ENCODE measurements at places on chromosomes 16 and 17.

DNA sequence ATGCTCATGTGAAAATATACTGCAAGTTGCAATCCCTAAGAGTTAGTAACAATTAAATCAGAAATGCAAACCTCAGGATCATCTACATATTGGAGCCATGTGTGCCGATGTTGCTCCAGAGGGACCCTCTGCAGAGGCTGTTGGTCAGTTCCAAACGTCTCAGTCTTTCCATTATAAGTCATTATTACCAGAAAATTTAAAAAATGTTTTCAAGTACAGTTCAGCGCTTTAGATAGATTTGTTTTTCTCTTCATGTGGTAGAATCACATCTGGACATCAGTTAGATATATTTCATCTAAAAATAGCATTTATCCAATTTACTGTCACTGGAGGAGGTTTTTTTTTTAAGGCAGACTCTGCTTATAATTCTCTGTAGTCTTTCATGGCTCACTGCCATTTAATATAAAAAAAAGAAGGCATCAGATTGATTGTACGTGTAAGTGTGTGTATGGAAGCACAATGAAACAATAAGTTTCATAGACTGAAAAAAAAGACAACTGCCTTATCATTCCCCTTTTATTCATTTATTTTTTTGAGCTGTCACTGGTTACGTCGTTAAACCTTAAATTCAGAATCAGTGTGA lies 46.1 kb upstream of the MARCHF10 start:
- DNase-seq: no peak

- DNase-seq: no peak
Measured at GRCh38 chr17:64491994-64492393, 4.9 kb downstream of the POLG2 start.

DNA sequence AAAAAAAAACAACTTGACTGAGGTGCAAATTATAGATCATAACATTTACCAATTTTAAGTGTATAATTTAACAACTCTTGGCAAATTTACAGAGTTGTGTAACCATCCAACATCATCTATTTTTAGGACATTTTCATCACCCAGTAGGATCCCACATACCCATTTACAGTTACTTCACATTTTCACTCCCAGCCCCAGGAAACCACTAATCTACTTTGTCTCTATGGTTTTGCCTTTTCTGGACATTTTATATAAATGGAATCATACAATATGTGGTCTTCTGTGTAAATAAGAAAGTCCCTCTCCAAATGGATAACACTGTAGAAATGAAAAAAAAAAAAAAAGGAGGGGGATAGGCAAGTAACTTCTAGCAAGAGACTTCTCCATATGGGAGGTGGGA lies 26.1 kb upstream of the XYLT1 start:
- no peak for DNase-seq

DNA sequence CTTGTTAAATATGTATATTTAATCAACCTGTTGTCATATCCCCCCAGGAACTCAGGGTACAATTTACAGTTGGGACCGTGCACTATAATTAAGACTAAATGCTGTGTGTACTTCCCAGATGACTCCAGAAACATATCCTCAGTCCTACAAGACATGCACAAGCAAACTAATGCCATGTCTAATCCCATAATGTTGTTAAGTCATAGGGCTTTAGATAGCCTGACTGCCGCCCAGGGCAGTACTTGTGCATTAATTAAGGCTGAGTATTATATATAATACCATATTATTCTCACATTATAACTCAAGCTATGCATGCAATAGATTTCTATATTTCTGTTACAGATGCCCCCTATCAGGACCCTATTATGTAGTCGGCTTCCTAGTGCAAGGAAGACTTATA lies 20.1 kb upstream of the CPHXL start:
- no peak for DNase-seq

- peak; percentile 4 for DNase-seq
Measured at GRCh38 chr17:77729587-77729986, 228.9 kb upstream of the TNRC6C start.

GRCh38 chr17:72344613-72345012 lies 223.8 kb downstream of the SOX9 start:
- DNase-seq: no peak

- no peak for DNase-seq
Measured at GRCh38 chr16:17299790-17300189, 171.0 kb downstream of the XYLT1 start.

GRCh38 chr17:49890852-49891251 lies 43.0 kb upstream of the TAC4 start:
- no peak for DNase-seq

- DNase-seq: no peak
Measured at GRCh38 chr17:56532926-56533325, 60.6 kb upstream of the NOG start.

GRCh38 chr16:62678796-62679195 lies 642.6 kb upstream of the CDH8 start:
- no peak for DNase-seq

DNA sequence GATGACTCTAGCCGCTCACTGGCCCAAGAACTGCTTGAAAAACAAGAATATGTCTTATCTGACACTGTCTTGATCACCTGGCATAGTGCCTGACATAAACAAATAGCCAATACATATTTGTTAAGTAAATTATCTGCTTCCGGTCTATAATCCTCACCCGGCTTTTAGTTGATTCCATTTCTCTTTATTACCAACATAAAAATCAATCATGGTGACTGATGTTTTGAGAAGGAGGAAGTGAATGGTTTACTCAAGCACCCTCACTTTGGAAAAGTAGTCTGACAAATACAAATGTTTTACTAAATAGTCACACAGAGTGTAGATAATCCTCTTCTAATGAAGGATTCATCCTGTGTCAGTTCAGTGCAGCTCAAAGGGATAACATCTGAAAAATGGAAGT lies 47.0 kb downstream of the SKAP1 start:
- DNase-seq: no peak

GRCh38 chr16:20259541-20259940 lies 67.8 kb downstream of the GP2 start:
- no peak for DNase-seq

DNA sequence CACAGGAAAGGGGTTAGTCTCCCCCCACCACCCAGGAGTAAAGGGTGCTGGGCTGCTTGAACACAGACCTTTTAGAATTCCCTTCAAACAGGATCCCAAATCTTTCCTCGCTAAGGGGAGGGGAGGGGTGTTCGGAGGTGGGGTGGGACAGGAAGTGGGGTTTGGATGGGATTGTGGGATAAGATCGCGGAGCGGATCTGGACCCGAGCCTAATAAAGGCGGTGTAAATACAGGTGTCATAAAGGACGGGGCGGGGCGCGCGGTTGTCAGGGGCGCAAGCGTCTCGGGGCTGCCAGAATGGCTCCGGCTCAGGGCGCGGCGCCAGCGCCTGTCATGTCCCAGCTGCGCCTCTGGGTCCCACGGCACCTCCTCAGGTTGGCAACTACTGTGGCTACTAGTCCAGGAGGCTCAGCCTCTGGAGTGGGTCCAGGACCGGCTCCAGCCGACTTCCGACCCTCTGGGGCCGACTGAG lies 59.8 kb upstream of the FBXO47 start:
- DNase-seq: peak; percentile 15

- no peak for DNase-seq
Measured at GRCh38 chr16:11105038-11105903, 150.7 kb downstream of the SOCS1 start.

DNA sequence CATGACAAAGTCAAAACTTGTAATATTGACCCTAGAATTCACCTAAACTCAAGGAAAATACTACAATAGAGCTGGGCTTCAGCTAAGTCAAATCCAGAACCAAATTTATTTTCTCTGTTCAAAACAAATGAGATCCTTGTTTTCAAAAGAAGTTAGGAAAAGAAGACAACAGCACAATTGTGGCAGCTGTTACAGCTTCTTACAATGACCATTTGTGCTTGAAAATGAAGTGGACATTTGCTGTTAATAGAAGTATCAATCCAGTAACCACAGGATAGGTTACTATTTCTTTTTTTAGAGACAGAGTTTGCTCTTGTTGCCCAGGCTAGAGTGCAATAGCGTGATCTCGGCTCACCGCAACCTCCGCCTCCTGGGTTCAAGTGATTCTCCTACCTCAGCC lies 44.4 kb downstream of the APPBP2 start:
- no peak for DNase-seq

GRCh38 chr17:9286434-9286833 lies 265.1 kb downstream of the NTN1 start:
- no peak for DNase-seq

DNA sequence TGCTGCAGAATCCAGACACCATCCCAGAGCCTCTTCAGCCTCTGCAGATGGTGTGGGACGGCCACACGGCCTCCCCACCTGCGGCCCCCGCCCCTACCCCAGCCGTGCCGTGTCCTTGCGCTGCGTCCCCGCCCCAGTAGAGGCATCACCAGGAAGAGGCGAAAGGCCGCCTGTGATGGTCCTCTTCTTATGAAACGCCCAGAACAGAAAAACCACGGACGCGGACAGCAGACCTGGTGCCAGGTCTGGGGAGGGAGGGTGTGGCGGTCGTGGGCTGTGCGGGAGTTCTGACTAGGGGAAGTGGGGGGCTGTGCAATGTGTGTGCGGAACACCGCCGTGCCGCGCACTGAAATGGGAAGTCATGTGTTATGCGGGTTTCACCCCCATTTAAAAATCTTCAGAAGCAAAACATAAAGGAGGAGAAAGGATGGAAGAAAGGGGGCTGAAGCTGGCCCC lies 25.5 kb downstream of the ACSF3 start:
- no peak for DNase-seq

- DNase-seq: no peak
Measured at GRCh38 chr17:48747445-48748363, 19.2 kb upstream of the HOXB13 start.

DNA sequence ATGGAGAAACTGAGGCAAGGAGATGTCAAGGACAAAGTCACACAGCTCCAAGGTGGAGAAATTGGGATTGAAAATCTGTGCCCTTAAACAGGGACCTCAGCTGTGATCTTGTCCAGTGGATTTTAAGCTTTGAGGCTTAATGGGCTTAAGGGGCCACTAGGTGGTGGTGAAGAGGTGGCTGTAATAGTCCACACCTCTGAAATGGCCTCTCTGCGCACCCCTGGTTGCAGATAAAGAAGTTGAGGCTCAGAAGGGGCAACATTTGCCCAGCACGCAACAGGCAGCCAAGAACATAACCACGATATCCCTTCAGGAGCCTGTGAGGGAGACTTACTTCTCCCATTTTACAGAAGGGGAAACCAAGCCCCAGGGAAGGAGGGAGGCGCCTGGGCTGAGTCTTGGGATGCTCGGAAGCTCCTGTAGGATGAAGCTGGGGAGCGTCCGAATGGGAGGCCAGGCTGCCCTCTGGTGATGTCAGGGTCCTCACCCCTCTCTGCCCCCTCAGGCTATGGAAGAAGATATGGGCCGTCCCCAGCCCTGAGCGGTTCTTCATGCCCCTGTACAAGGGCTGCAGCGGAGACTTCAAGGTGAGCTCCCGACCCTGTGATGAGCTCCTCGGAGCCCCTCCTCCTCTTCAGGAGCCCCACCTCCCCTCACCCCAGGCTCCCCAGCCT lies 43.7 kb downstream of the IL21R start:
- DNase-seq: no peak

DNA sequence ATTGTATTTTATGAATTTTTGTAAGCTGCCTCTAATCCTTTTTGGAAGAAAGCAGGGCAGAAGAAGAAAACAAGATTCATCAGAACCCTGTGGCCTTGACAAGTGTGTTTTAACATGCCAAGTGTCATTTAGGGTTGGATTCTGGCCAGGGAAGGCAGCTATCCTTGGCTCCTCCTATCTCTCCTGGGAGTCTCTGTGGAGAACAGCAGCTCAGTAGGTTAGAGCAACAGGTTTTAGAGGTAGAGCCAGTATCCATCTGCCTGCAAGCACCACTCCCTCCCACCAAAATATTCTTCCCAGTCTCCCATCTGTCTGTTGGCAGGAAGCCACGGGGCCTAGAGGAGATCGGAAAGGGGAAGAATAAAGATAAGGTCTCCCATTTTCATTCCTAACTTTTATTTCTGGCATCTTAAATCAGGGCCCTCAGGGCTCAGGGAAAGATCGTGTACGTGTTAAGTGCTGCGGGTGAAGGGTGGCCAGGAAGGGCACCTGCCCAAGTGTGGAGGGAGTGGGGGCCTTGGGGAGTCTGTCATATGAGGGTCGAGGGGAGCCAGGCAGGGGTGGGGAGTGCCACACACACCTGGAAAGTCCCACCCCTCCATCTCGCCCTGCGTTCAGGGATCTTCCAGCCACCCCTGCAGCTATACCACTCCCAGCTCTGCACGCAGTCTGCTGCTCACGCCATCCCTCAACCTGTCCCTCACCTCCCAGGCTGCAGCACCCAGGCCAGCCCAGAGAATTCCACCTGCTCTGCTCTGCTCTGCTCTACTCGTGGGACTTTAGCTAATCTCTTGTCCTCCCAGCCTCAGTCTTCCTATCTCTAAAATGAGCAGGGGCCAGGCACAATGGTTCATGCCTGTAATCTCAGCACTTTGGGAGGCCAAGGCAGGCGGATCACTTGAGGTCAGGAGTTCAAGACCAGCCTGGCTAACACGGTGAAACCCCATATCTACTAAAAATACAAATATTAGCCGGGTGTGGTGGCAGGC lies 17.1 kb upstream of the CPSF4L start:
- no peak for DNase-seq

- DNase-seq: no peak
Measured at GRCh38 chr17:38921756-38922411, 3.5 kb upstream of the LASP1NB start.

DNA sequence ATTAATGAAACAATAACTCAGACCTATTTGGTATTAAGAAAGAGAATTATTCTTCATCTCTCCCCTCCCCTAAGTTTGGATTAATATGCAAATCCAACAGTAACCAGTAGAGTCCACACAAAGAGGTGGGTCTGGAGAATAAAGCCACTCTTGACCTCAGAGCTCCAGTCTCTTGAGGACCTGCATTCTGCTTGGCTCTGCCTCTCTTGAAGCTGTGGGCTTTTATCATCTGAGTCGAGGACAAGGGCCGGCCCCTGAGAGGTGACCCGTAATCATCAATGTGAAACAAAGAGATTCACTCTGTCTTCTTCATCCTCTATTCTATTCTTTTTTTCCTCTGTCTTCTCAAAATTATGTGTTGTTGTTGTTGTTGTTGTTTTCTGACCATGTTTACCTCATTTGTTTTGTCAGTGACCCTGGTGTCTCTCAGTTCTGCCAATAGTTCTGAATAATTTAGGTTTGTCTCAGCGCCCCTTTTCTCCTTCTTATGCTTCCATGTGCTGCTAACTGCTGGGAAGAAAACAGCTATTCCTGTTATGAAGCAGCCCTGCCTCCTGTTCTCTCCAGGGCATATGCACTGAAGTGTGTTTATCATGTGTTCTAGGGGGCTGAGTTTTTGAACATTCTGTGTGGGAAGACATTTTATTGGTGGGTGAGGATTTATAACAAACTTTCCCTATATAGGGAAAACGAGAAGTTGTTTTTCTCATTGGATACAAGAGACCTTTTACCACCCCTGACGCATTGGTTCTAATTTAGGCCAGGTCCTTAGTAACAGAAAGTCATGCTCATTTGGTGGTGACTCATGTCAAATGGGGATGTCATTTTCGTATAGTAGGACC lies 135.8 kb downstream of the TRIM37 start:
- no peak for DNase-seq

- DNase-seq: no peak
Measured at GRCh38 chr16:24668481-24669061, 60.9 kb upstream of the TNRC6A start.

- no peak for DNase-seq
Measured at GRCh38 chr17:8643855-8644506, 13.5 kb upstream of the MYH10 start.

All from progenitor cell of endocrine pancreas (in vitro differentiated cells).